ENCODE measurements at places on chromosomes 1 and 21.

DNA sequence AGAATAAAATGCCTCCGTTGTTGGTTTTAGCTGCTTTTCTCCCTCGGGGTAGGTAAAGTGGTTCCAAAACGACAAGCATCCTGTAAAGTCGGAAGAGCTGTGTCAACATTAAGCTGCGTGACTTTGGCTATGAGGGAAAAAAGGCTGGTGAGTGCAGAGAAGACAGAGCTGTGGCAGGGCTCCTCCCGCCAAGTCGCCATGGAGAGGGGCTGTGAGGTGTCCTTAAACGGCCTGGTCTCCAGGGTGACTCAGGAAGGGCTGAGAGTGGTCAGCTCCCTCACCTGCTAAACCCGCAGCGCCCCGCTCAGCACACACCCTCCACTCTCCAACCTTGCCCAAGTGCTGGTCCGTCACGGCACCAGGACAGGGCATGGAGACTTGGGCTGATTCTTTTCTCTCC, 91.6 kb upstream of the SAMD11 start:
- no peak for DNase-seq

- DNase-seq, result no peak
Observed at GRCh38 chr1:29711582-29712283, 475.4 kb downstream of the PTPRU start.

- DNase-seq, result no peak
Observed at GRCh38 chr1:162551969-162552683, 9.4 kb upstream of the UAP1 start.

- DNase-seq, result no peak
Observed at GRCh38 chr1:184050636-184051035, 894 bp upstream of the TSEN15 start.

- DNase-seq, result no peak
Observed at GRCh38 chr1:204331847-204332487, 27.8 kb downstream of the PLEKHA6 start.

- DNase-seq, result no peak
Observed at GRCh38 chr1:176866011-176866714, 298.3 kb downstream of the ASTN1 start.

GRCh38 chr1:15656464-15656863, 27.7 kb upstream of the PLEKHM2 start:
- DNase-seq, result no peak

GRCh38 chr1:12315146-12315545, 85.3 kb downstream of the VPS13D start:
- DNase-seq, result no peak

DNA sequence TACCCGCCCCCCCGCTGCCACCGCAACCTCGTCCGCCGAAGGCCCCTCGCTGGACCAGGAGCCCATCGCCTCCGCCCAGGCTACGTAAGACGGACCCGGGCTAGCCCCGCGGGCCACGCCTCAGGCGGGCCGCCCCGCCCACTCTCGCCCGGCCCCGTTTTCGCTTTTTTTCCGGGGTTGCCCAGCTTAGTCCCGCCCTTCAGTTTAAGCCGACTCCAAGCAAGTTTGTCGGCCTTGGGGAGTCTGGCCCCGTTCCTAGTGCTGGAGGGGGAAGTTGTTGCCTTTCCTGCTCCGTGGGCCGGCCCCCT, 3.0 kb downstream of the RUSC1 start:
- DNase-seq, result peak; percentile 42

- no peak for DNase-seq
Observed at GRCh38 chr1:169779150-169779549, 15.6 kb downstream of the METTL18 start.

DNA sequence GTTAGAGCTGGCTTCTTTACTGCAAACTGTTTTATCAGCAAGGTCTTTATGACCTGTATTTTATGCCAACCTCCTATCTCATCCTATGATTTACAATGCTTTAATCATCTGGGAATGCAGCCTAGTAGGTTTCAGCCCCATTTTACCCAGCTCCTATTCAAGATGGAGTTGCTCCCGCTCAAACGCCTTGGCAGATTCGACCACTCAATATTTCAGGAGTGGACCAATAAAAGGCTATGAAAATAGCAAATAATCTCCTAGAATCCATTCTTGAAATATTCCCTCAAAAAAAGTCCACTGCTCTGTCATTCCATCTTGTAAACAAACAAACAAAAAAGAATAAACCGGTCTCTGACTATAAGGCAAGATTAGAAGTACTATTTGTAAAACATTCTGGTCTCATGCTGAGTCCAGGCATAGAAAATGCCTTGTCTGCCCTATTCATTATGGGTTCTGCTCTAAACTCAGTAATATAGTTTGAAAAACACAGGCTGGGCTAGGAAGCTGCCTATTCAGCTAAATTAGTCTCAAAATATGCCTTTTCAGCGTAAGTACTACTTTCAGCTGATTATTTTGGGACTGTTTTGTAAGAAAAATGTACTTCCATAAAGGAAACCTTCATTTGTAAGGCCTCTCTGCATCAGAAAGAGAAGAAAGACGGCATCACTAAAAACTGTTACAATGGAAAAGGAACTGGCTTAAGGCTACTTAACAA, 53.0 kb downstream of the TBX19 start:
- DNase-seq, result no peak

GRCh38 chr1:244137276-244137675, 86.2 kb downstream of the ZBTB18 start:
- no peak for DNase-seq

DNA sequence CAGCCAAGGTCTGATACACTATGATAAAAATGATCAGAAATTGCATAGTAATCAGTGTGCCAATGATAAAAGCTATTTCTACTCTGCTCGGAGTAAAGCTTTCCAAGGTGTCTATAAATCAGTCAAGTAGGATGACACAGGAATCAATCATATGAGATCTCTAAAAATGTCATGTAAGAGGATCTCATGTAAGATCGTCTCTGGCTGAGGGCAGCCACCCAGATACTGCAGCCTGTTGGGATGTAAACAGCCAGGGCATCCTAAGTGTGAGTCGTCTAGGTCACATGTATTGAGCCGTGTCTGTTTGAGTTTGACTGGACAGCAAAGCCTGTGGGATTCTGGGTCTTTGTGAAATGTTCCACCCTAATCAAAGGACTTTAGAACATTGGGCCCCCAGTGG, 2.8 kb upstream of the TEX35 start:
- DNase-seq, result no peak

- no peak for DNase-seq
Observed at GRCh38 chr1:31748365-31748764, 15.8 kb downstream of the ADGRB2 start.

- DNase-seq, result no peak
Observed at GRCh38 chr1:20609541-20609940, 20.6 kb downstream of the CDA start.

GRCh38 chr21:38272215-38272614, 15.4 kb downstream of the KCNJ15 start:
- no peak for DNase-seq

DNA sequence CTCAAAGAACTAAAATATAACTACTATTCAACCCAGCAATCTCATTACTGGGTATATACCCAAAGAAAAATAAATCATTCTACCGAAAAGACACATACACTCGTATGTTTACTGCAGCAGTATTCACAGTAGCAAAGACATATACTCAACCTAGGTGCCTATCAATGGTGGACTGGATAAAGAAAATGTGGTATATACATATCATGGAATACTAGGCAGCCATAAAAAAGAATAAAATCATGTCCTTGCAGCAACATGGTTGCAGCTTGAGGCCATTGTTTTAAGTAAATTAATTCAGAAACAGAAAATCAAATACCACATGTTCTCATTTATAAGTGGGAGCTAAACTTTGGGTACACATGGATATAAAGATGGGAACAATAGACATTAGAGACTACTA, 266.2 kb upstream of the POU3F1 start:
- no peak for DNase-seq

- no peak for DNase-seq
Observed at GRCh38 chr21:36504067-36505058, 24.4 kb upstream of the CLDN14 start.

DNA sequence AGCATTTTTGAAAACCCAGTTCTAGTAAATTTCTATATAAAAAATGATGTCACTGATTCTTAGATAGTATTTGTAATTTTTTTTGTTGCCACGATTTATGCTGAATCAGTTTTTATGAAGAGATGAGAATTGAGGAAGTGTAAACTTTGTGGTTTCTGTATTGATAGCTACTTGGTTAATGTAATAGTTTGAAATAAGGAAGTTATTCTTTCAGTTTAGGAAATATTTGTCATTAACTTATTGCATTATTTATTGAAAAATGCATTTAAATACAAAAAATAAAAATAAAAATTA, 97.8 kb downstream of the ZFYVE9 start:
- no peak for DNase-seq

GRCh38 chr1:227864882-227865281, 49.4 kb downstream of the PRSS38 start:
- no peak for DNase-seq

GRCh38 chr1:231575472-231575871, 47.0 kb downstream of the TSNAX start:
- no peak for DNase-seq

DNA sequence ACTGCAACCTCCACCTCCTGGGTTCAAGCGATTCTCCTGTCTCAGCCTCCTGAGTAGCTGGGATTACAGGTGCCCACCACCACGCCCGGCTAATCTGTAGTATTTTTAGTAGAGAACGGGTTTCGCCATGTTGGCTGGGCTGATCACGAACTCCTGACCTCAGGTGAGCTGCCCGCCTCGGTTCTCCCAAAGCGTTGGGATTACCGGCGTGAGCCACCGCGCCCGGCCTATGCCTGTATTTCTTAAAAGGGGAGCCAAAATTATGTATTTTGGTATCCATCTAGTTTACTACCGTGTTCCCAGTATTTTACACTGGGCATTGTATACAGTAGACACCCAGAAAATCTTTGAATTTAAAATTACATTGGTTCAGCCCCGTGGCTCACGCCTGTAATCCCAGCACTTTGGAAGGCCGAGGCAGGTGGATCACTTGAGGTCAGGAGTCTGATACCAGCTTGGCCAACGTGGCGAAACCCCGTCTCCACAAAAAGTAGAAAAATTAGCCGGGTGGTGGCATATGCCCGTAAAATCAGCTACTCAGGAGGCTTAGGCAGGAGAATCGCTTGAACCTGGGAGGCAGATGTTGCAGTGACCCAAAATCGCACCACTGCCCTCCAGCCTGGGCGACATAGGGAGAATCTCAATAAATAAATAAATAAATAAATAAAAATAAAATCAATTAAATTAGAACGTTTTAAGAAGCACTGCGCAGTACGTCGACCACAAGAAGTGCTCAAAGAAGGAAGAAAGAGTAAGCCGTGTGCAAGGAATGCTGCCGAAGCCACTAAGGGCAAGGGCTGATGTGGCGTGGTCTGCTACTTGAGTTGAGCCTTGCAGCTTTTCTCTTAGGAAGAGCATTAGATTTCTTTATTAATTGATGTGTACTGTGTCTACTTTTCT, 1.5 kb upstream of the THRAP3 start:
- no peak for DNase-seq

DNA sequence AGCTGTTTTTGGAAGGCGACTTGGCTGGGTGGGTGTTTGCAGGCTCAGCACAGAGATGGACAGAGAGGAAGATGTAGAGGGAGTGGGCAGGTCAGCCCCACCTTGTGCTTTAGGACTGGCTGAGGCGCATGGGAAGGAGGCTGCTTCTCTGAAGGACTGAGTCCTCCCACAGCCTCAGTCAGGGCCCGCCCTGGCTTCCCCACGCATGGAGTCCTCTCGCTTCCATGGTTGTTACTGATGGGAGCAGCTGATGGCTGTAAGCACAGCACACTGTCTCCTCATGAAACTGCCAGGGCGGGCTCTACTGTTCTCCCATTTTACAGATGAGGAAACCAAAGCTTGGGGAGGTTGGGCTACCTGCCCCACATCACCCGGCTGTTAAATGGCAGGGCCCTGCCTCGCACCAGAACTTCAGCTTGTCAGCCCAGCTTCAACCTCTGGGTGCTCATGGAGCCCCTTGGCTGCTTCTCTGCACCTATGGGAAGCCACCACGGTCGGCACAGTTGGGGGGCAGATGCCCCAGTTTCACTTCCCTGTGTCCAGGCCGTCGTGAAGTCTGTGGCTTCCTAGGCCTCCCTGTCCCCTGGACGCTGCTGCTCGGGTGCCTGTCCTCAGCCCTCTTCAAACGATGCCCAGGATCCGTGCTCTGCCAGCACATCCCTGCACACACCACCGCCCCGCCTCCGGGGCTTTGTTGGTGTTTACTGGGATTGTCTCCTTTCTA, 2.4 kb downstream of the TMEM201 start:
- no peak for DNase-seq

DNA sequence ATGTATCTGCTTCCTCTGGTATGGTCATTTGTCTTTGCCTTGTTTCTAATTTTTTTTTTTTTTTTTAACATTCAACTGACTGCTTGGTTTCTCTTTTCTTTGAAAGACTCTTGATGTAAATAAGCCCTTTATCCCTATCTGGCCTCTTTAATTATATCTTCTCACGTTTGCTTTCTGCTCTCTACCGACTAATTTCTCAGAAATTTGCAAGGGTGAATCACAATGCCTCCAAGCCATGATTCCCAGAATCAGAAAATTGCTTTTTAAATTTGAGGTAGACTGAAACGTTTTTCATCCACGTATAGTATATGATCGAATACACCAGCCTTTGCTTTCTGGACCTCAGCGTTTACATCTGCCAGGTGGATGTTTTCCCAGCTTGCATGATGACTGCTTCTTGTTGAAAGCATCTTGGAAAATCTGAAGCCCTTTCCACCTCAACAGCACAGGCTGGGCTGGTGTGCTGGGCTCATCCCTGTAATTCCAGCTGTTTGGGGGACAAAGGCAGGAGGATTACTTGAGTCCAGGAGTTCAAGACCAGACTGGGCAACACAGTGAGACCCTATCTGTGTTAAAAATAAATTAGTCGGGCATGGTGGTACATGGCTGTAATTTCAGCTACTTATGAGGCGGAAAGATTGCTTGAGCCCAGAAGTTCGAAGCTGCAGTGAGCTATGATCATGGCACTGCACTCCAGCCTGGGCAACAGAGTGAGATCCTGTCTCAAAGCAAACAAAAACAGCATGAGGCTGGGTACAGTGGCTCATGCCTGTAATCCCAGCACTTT, 35.0 kb upstream of the GPR137B start:
- DNase-seq, result no peak

DNA sequence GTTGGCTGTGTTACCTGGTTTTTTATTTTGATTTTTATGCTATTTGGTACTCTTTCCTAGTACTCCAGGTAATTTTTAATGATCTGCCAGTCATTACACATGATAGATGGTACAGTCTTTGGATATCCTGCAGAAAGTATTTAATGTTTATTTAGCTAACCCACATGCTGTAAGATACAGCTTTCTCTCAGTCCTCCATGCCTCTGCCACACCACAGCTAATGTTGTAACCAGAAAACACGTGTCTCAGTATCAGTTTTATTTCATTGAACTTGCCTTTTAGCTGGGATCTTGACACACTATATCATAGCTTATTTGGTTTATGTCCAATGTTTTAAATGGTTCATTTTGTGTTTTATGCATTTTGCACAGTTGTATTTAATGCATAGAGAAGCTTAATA, 1648.4 kb downstream of the KCNT2 start:
- no peak for DNase-seq
